ENCODE measurements at places on chromosomes 6 and 20.

DNA sequence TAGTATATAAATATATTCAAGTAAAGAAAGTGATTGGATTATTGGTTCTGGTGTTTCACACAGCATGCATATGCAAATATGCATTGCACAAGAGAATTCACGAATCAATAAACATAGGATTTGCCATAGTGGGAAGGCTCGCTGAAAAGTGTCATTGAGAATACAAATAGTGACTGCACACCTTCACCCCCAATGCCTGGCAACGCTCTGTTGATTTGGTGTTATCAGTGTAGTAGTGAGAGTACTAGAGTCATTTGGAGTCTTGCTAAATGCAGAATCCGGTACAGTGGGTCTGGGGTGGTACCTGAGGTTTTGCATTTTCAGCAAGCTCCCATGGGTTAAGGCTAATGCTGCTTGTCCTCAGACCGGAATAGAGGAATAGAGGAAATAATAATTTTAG lies 49.7 kb upstream of the NAA20 start:
- DNase-seq: no peak

- DNase-seq: no peak
Measured at GRCh38 chr6:134520181-134521115, 202.5 kb upstream of the SGK1 start.

DNA sequence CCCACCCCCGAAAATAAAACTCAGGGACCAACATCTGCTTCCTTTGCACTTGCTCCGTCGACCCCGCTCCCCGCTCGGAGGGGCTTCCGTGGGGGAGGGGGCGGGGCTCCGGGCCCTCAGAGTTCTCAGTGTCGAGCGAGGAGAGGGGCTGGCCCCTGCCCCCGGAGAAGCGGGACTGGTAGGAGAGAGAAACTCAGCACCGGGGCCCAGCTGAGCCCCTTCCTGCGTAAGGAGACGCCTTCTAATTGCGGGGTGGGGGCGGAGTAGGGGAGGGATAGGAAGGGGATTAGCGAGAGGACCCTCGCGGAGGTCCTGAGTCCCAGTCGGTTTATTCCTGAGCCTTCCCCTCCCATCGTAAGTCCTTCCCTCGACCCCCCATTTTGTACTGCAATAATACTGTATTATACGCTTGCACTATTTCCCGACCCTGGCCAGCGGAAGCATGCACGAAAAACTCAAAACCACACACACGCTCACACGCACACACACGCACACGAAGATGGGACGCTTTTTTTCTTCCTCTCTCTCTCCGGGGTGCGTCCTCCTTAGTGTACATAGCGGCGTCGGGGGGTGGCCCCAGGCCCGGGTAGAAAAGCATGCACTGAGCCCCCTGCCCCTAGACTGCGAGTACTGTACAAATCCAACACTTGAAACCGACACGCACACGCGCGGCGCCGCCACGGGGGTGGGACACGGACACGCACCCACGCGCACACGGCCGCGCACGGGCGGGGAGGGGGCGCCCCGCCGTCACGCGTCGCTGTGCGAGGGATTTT lies 22.1 kb upstream of the SLC22A7 start:
- DNase-seq: peak; percentile 16

DNA sequence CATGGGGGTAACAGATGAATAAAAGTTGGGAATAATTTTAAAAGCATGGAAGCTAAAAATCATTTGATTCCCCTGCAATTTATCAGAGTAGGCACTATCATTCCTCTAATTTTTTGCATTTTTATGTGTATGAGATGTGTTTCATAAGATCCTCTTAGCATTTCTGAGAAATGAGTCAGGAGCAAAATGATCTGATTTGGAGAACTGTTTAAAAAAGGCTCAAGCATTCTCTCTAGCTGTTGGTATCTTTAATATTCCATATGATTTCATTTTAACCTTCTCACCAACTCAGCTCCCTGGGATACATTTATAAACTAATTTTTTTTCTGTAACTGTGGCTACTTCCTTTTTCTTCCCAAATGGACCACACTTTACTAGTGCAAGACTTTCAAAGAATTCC lies 60.9 kb downstream of the MCHR2 start:
- DNase-seq: no peak

DNA sequence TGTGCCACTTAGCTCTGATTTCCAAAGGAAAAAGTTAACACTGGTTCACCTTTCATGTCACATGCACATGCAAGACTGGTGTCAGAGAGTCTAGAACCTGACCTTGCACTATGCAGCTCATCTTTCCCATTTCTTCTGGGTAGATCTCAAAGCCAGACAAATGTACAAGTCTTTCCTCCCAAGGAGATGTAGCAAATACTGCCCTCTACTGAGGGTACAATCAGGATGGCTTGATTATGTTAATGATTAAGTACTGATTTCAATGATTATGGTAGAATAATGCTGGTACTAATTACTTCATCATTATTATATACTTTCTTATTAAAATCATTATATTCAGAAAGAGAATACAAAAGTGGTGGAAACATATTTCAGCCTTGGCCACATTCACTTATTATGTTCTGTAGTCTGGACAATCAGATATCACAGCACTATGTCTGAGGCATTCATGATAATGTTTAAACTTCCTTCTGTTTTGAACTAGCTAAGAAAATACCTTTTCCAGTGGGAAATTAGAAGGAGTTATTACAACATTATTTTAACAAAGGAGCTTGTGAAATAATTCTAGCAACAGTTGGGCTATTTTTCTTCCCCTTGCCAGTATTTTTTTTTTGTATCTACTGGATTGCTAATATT lies 68.5 kb upstream of the FOXO3 start:
- peak; percentile 32 for DNase-seq

GRCh38 chr6:33107641-33108040 lies 31.9 kb downstream of the HLA-DPB1 start:
- DNase-seq: no peak

All from CD8-positive, alpha-beta T cell (primary cell).